ENCODE measurements at places on chromosomes 6 and 20.
A peak's percentile ranks its signal among the peaks of the same experiment; 100 is the strongest.

GRCh38 chr6:18154507-18155149, at the start of gene TPMT:
TSS of gene TPMT (minus strand) at chr6:18155077. CDS start at chr6:18149127, 5,950 bp downstream.
- DNase-seq, result no peak

DNA sequence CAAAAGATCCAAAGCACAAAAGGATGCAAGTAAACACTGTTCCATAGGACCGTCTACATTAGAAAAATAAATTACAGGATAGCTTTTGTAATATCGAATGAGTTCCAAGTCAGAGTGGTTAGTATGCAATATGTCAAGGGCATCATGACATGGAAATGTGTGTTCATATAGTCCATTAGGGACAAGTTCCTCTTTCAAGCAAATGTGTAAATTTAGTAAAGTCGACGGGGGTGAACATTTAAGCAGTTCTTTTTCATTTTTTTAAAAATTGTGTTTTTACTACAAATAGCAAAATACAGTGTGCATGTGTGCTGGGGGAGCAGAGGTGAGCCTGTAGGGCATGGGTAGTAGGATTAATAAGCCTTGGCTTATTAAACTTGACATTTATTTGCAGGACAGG, 359.0 kb downstream of the ESR1 start:
- DNase-seq, result no peak

- DNase-seq, result no peak
Measured at GRCh38 chr20:17935186-17935585, 33.4 kb downstream of the SNX5 start.

- no peak for DNase-seq
Measured at GRCh38 chr6:167470836-167471547, 146.1 kb downstream of the TTLL2 start.

DNA sequence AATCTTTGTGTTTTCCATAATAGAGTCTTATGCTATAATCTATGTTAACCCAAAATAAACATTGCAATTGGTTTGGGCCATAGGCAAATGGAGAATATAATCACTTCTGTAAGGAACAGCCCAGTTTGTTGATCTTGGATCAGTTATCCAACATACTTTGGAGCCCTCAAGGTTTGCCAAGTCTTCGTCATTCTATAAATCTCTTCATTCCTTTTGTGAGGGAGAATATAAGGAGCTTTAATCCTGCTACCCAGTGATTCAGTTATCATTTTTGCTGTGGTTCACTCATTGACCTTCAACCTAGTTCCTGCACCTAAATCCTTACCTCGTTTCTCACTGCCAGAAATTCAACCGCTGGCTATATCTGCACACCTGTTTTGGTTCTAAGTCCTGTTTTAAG, 500.3 kb upstream of the PTCHD4 start:
- no peak for DNase-seq

GRCh38 chr6:118865100-118865391, 28.9 kb upstream of the ASF1A start:
- no peak for DNase-seq

DNA sequence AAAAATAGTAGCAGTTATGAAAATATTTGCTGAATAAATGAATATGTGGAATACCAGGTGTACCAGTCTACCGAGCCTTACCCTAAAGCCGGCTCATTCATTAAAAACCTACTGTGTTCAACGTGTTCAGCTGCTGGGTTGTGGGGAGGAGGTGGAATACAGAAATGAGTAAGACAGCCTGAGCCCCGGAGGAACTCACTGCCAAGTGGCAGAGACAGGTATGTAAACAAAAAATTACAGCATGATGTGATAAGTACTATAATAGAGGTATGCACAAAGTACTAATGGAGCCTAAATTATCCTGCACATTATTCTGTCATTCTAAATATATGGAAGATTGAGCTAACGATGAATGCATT, 6.8 kb upstream of the ADTRP start:
- no peak for DNase-seq

- no peak for DNase-seq
Measured at GRCh38 chr6:161100072-161100471, 108.5 kb downstream of the MAP3K4 start.

- no peak for DNase-seq
Measured at GRCh38 chr20:47350691-47351545, 5.6 kb downstream of the ZMYND8 start.

GRCh38 chr6:6893701-6894100, 214.1 kb upstream of the RREB1 start:
- no peak for DNase-seq

GRCh38 chr6:72286911-72287311, 335.0 kb upstream of the KCNQ5 start:
- no peak for DNase-seq

DNA sequence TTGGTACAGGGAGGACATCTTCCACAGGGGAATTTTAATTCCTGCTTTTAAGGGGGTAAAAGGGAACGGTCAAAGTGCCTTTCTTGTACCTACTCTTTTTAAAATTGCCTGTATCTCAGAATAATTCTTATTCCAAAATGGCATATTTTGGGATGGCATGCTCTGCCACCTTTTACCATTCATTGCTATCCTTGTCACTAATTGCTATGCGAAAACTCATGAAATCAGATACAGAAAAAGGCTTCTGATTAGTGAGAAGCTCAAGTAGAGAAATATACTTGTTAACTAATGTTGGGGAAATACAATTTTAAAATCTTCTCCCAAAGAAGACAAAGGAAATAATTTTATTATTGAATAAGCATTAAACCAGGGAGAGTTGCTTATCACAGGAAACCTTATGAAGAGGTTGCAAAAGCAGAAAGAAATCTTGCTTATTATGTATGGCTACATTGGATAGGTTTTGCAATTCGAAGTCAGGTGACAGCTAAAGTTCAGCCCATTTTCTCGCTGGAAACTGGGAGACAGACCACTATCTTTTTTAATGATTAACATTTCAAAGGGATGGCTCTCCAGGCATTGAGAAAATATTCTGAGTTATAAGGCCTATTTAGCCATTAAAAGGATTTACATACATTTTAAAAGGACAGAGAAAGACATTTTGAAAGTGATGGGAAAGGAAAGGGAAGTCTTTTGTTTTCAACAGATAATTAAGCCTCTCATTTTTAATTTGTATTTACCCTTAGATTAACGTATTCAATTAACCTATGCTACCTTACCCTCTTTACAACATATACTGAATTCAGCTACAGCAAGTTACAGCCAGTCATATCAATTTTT, 110.3 kb upstream of the PRSS16 start:
- DNase-seq, result no peak

DNA sequence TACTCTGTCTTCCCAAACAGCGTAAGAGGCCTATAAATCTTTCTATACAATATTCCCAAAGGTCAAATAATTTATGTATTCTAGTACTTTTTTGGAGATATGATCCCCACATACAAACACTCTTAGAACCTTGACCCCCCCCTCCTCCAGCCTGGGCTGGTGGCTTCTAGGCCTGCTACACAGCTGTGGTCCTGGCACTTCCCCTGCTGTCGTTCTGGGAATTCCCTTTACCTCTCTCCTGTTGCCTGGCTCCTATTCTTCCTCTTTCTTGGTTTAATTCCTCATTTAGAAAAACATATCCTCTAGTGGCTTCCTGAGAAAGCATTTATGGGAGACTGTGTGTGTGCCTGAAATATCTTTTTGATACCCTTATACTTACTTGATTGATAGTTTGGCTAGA, 4.1 kb upstream of the TXLNB start:
- DNase-seq, result no peak

DNA sequence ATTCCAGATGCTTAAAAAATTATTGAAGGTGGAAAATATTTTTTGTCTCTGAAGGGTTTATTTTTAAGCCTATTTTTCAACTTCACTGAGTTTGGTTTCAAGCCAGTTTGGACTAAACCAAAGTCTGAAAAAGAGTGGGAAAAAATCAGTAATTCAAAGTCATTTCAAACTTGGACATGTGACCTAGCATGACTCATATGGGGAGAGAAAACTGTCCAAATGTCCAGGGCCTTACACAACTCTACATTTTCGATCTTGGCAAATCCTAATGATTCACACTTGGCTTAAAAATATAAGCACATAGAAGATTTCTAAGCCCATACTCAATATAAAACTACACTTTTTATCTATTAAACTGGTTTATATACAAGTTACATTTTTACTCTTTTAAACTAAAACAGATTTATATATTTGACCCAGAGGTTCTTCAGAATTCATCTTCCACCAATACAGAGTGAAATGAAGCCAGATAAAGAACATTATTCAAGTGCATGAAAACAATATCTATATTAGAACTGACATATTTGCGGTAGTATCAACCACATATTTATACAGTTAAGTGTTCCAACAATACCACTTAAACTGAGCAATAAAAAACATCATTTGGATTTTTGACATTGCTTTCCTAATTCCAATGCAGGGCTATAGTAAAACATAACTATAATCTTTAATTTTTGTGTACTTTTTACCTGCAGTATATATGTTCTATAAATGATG, 110.3 kb upstream of the TCF21 start:
- no peak for DNase-seq

GRCh38 chr6:3759646-3760232, 8.2 kb upstream of the PXDC1 start:
- DNase-seq, result no peak

- no peak for DNase-seq
Measured at GRCh38 chr20:10761232-10761631, 87.4 kb upstream of the JAG1 start.

DNA sequence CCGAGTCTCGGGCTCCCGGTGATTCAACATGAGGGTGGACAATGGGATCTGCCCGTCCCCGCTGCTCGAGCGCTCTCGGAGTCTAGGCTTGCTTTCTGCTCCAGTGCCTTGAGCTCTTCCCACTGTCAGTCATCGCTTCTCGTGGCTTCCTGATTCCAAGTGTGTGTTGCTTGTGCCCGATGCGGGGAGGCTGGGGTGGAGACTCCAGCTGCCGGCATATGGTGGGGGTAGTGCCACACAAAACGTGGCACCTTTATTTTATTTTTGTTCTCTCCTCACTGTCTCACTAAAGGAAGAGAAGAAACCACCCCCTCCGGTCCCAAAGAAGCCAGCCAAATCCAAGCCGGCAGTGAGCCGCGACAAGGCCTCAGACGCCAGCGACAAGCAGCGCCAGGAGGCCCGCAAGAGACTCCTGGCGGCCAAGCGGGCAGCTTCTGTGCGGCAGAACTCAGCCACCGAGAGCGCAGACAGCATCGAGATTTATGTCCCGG, 14.8 kb upstream of the MYL9 start:
- no peak for DNase-seq

GRCh38 chr6:114049367-114049966, 78.5 kb upstream of the HDAC2 start:
- no peak for DNase-seq

GRCh38 chr6:14784596-14785492, 461.0 kb upstream of the JARID2 start:
- DNase-seq, result no peak

- no peak for DNase-seq
Measured at GRCh38 chr6:105688573-105688972, 285.7 kb upstream of the PREP start.

GRCh38 chr6:135185483-135185882, 4.4 kb downstream of the MYB start:
- DNase-seq, result no peak

- peak; percentile 36 for DNase-seq
Measured at GRCh38 chr20:51220293-51220706, 197.4 kb upstream of the KCNG1 start.

DNA sequence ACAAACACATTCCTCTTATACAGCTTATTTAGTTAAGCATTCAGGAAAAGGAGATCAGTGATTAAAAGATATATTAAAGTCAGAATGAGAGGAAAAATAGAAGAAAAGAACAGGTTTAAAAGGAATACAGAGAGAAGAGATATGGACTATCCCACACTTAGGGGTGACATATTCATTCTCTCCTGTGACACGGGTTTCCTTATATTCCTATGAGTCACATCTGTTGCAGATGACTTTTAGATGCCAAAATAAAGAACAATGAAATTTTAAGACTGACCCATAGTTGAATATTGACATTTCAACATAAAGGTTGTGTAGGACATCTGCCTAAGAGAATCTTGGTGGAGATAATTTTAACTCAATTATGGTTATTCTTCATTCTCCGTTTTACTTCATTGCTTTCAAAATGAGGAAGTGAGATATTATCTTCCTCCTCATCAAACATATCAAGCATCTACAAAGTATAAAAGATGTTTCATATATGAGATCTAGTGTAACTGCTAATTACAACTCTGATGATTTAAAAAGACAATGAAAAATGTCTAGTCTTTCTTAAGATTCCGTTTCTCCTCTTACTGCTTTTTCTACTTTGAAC, 1336.7 kb upstream of the CITED2 start:
- no peak for DNase-seq

DNA sequence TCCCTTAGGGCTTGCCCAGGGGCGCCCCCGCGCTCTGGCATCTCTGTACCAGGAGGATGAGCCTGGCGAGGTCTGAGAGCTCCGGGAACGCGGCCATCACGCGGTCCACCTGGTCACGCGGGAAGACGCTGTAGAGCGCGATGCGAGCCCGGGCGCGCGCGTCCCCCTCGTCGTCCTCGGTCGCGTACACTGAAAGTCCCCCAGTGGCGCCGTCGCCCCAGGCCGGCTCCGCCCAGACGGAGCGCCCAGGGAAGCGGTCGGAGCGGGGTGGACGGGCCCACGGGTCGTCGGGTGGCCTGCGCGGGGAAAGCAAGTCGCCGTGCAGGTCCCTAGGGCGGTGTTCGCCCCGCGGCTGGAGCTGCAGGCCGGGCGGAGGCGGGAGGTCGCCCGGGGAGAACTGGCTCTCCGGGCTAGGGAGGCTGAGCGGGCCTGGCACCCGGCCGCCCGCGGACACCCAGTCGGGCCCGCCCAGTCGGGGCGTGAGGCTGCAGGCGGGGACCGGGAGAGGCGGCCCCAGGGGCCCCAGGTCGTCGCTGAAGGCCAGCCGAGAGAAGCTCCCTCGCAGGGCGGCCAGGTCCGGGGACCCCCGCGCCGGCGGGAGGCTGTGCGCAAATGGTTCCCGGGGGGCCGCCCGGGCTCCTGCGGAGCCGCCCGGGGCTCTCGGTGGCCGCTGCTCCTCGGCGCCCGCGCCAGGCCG, 34.0 kb downstream of the ZC3H12D start:
- DNase-seq, result no peak

- DNase-seq, result no peak
Measured at GRCh38 chr6:48813836-48814235, 649.2 kb downstream of the MMUT start.

GRCh38 chr6:152379423-152379822, 257.7 kb downstream of the SYNE1 start:
- DNase-seq, result no peak

DNA sequence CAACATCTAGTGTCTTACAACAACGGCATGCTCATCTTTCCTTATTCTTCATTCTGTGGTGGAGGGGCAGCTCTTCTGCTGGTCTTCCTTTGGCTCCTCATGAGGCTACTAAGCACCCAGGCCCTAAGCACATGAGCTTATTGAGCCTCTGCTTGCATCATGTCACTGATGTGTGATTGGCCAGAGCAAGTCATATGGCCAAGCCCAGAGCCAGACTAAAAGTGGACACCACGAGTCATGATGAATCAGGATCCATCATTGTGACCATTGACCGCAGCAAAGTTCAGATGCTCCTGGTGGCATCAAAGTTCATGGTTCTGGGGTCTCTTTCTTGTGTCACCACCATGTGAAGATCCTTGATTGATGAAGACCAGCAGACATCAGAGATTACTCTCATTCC, 192.0 kb upstream of the FOXA2 start:
- no peak for DNase-seq

- DNase-seq, result no peak
Measured at GRCh38 chr6:70103798-70104197, 199.1 kb downstream of the COL9A1 start.

Measured in right hindlimb (tissue), 1 donor.